GM23248 (cell line): ENCODE measurements at places on chromosomes 12 and 14.

DNA sequence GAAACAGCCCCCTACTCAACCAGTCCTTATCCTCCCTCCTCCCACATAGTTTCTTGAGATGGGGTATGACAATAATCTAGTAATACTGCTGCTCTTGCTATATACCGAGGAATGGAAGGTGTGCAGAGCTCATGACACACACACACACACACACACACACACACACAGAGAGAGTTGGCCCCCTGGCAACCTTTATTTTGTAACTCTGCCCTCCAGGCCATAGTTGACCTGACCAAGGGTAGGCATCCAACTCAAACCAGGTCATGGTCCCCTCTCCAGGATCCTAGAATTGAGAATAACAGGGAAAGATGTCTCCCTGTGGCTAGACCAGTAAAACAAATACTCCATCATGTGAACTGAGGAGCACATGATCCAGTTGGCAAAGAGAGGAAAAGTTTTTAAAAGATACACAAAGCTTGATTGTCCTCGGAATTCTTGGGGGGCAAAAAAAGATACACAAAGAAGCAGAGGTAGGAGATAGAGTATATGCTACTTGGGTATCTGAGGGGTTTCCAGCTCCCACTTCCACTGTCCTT is 11.3 kb downstream of the ERO1A start:
- no peak for DNase-seq

DNA sequence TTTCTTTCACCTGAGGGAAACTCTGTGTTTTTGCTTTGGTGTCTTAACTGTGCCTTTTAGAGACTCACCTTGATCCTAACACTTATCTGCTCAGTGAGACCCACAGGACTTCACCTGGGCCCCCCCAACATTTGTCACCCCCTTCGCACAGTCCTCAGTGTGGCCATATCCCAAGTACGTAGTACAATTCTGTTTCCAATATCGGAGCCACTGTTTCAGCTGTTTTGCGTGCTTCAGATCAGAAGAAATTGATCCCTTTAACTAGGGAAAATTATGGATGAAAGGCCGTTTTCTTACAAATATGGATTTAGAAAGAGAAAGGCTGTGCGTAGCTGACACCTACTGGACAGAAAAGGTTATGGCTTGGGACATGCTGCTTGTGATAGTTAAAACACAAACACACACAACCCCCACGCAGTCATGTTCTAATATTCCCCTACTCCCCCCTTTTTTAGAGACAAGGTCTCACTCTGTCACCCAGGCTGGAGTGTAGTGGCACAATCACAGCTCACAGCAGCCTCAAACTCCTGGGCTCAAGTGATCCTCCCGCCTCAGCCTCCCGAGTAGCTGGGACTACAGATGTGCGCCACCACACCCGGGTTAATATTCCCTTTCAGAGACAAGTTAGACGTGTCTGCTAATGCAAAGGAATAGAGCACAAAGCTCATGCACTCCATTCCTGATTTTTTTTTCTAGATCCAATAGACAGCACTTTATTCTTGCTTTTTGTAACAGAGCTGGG is 3.6 kb upstream of the SLC7A8 start:
- peak; percentile 77 for DNase-seq

GRCh38 chr12:106427917-106428316 is 70.4 kb downstream of the POLR3B start:
- no peak for DNase-seq

DNA sequence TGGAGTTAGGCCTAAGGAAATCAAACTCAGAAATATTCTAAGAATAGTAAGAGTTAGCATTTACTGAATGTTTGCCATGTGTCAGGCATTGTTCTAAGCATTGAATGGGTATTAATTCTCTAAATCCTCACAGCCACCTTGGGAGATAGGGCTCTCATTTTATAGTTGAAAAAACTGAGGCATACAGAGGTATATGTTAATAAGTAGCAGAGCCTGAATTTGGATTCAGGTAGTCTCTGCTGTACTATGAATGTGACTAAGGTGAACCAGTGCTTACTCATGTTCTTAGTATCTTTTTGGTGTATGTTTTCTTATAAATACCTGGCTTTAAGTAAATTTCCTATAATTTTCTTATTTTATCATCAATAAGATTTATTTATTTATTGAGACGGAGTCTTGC is 8.1 kb downstream of the ARF6 start:
- no peak for DNase-seq

- DNase-seq, result peak; percentile 79
Measured at GRCh38 chr12:124457287-124458219, 109.9 kb downstream of the NCOR2 start.

- DNase-seq, result no peak
Measured at GRCh38 chr12:8696442-8697090, 1.2 kb upstream of the RIMKLB start.

DNA sequence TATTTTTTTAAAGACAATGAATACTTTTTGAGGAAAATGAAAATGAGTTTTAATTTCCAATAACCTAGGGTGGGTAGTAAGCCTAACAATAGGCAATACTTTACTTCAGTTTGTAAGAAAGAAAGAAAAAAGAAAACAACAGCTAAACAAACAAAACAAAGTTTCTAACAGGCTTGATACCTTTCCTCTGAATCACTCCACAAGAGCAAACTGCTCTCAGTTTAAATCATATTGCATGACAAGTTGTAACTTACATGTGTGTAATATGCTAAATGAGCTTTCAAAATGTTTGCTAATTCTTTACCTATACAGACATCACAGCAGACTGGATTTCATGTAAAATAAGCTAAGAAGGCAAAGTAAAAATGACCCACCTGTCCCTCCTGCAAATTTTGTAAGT is 6.7 kb upstream of the LMO3 start:
- peak; percentile 35 for DNase-seq
